ENCODE measurements at places on chromosomes 16 and 17. TPM values are rescaled to one million over a fixed set of nuclear protein-coding genes. Genes with fewer than 3 reads are reported as not detected.
A peak's percentile ranks its signal among the peaks of the same experiment; 100 is the strongest.

- peak; percentile 13 for DNase-seq
Observed at GRCh38 chr17:64418506-64419339, 28.1 kb upstream of the PECAM1 start.

GRCh38 chr16:70018254-70018653 lies 67.1 kb downstream of the CLEC18A start:
- no peak for DNase-seq

GRCh38 chr16:89132194-89133005 lies 38.7 kb downstream of the ACSF3 start:
- DNase-seq = peak; percentile 14

- no peak for DNase-seq
Observed at GRCh38 chr16:1403036-1403435, 11.5 kb downstream of the UNKL start.

DNA sequence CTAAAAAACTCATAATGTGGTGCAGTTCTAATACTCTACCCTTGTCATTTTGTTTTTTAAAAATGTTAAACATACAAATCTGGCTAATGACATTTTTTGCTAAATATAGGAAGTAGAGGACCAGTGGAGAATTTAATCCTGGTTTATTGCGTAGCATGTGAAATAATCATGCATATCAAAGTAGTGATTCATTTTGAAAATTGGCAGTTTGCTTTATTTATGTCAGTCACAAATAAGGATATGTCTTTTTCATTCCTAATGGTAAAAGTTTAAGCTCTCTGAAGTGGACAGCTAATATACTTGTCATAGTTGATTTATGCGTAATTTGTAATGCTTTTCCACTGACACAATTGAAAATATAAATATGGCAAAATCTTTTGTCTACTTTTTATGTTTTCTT lies 224.2 kb downstream of the BCAS3 start:
- no peak for DNase-seq

The RUNDC3A gene
- 3.7 TPM for total RNA-seq

The SMIM36 gene
- not detected for total RNA-seq

Measured in mucosa of descending colon (tissue), 3 donors.